ENCODE measurements at places on chromosomes 1 and 21.
A peak's percentile ranks its signal among the peaks of the same experiment; 100 is the strongest.

GRCh38 chr1:204713541-204713940 is 28.0 kb upstream of the LRRN2 start:
- no peak for DNase-seq

DNA sequence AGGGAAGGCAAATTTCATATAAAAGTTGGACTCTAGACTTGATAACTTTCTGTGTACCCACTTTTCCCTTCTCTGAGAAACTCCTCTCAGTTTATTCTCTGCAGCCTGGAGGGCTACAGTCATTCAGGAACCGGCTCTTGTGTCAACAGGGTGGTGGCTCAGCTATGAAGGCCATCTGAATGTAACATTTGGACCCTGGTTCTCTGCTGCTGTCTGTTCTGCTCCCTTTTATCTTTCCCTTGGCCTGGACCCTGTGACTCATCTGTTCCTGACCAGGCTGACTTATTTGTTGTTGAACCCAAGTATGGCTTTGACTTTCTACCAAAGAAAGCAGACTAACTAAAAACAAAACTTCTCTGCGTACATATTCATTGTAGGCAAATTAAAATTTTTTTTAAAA is 75.4 kb downstream of the CENPF start:
- no peak for DNase-seq

GRCh38 chr1:47755101-47755990 is 241.8 kb downstream of the TRABD2B start:
- DNase-seq = peak; percentile 2

GRCh38 chr1:41611068-41611931 is 126.8 kb upstream of the EDN2 start:
- DNase-seq = no peak

DNA sequence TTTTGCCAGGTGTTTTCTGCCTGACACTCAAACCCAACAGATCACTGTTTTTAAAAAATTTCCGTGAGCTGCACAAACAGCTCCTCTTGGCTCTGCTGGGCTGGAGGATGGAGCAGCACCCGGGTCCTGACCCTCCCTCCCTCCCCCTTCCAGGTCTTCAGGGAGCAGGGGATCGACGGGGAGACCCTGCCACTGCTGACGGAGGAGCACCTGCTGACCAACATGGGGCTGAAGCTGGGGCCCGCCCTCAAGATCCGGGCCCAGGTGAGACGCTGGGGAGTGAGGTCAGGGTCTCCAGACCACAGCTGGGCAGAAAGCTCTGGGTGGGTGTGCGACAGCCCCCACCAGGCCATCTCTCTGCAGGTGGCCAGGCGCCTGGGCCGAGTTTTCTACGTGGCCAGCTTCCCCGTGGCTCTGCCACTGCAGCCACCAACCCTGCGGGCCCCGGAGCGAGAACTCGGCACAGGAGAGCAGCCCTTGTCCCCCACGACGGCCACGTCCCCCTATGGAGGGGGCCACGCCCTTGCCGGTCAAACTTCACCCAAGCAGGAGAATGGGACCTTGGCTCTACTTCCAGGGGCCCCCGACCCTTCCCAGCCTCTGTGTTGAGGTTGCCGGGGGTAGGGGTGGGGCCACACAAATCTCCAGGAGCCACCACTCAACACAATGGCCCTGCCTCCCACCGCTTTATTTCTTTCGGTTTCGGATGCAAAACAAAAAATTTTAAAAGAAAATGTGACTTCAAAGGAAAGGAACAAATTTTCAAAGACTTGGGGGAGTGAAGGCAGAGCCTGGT is 15.3 kb downstream of the NOC2L start:
- no peak for DNase-seq

GRCh38 chr1:159779403-159779851 is 1.3 kb upstream of the DUSP23 start:
- DNase-seq = no peak

- DNase-seq = no peak
Measured at GRCh38 chr21:33831962-33832659, 83.5 kb downstream of the ATP5PO start.

DNA sequence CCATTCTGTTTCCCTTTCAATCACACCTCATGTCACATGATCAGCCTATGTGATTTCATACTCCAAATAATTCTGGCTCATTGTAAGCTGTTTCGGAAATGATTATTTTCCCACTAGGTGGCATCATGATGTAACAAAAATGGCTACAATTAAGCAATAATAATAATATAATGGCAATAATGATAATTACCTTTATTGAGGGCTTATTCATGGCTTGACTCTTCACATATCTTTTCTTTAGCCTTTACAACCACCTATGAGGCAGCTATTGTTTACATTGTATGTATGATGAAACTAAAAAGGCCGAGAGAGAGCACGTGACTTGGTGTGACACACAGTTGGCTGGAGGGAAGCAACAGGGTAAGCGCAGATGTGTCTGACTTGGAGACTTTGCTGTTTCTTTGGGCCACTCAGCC is 12.5 kb upstream of the KPRP start:
- DNase-seq = peak; percentile 12

DNA sequence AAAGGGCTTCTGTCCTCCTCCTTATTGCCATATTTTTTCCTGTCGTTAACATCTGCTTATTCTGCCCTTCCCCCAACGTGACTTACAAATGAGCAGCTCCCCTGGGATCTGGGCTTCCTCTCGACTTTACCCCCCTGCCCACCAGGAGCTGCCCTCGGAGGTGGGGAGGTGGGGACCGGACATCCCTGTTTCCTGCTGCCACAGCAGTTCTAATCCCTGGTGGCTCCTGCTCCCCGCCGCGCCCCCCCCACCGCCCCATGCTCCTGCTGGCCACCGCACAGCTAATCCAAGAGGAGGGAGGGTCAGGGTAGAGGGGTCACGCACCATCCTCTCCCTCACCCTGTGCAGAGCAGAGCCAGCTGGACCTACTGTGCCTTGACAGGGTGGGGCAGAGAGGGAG is 4.4 kb upstream of the SLC27A3 start:
- DNase-seq = no peak

DNA sequence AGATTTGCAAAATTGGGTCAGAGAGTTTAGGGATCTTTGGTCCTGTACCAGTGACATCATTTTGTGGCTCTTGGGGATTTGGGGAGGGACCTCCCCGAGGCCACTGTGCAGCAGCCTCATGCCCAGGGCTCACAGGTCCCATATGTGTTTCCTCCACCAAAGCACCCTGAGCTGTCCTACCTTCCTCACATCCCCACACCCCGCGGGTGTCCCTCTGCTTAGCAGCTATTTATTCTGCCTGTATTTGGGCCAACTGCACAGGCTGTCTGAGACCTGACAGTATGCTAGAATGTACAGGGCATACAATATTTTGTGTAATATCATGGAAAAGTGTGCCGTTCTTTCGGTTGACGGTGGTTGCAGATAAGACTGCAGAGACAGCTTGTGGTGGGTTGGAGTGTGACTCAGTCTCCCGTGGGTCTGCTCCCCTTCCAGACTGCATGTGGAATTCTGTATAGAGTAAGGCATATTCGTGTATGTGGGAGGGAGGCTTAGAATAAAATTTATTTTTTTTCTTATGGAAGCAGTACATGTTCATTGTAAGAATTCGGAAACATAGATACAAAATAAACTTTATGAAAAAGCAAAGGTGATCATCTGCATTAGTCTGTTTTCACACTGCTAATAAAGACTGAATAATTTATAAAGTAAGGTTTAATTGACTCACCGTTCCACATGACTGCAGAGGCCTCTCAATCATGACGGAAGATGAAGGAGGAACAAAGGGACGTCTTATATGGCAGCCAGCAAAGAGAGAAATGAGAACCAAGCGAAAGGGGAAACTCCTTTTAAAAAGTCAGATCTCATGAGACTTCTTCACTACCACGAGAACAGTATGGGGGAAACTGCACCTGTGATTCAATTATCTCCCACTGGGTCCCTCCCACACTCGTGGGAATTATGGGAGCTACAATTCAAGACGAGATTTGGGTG is 84.4 kb downstream of the ADARB1 start:
- no peak for DNase-seq

- no peak for DNase-seq
Measured at GRCh38 chr1:38527373-38527966, 332.1 kb downstream of the RRAGC start.

- peak; percentile 30 for DNase-seq
Measured at GRCh38 chr21:30434033-30434631, 4.1 kb downstream of the KRTAP13-4 start.

DNA sequence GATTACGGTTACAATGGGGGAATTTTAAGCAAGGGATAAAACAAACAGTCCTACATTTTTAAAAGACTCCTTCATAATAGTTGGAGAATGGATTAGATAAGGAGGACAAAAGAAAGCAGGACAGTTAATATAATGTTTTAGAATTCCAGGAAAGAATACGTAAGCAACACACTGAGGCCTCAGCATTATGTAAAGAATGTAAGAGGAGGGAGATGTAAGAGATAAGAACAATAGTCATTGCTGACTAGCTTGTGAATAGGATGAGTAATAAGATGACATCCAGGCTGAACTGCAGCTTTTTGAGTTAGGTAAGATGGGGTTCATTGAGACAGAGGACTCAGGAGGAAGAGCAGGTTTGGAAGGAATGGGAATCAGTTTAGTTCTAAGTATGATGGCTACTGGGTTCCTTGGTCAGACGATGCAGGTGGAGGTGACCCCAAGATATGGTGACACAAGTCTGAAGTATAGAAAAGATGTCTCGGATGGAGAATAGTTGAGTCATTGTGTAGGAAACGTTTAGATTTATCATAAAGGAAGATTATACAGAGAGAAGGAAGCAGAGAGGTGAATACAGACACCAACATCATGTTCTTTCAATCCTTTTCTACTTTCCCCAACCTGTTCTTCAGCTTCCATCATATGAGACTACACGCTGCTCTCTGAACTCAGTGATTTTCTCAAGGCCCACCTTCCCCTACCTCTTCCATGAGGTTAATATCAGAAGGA is 372.8 kb downstream of the PTBP2 start:
- no peak for DNase-seq

GRCh38 chr1:37032660-37033354 is 1.5 kb downstream of the GRIK3 start:
- DNase-seq = no peak
